ENCODE measurements at places on chromosomes 3 and 15. TPM values are rescaled to one million over a fixed set of nuclear protein-coding genes. Genes with fewer than 3 reads are reported as not detected.

GRCh38 chr3:124699686-124700396 is 30.4 kb upstream of the UMPS start:
- no peak for DNase-seq

- DNase-seq: no peak
These were observed 259.9 kb downstream of the IL20RB start for GRCh38 chr3:137217733-137218132.

- no peak for DNase-seq
These were observed 28.9 kb downstream of the UBE2E2 start for GRCh38 chr3:23232016-23232415.

- DNase-seq: no peak
These were observed 40.5 kb downstream of the U2SURP start for GRCh38 chr3:143041903-143042302.

GRCh38 chr3:12905316-12906071 is 64.1 kb upstream of the RPL32 start:
- DNase-seq: no peak

Gene DRD3
- total RNA-seq: not detected

Gene GP9
- not detected for total RNA-seq

Gene KCNMB2
- total RNA-seq: 27.4 TPM

Gene RAB8B
- total RNA-seq: 42.4 TPM
